AG04450 (cell line): ENCODE measurements at places on chromosomes 1 and 21. TPM values are rescaled to one million over a fixed set of nuclear protein-coding genes. Genes with fewer than 3 reads are reported as not detected.

Gene ZNF697
- 11.6 and 12.9 TPM in 2 replicates for polyA plus RNA-seq

Gene CELA2A
- polyA plus RNA-seq: not detected in 2 replicates

Gene COL24A1
- polyA plus RNA-seq: 2.2 and 3.1 TPM in 2 replicates

Gene TTF2
- polyA plus RNA-seq: 10.0 and 12.4 TPM in 2 replicates

Gene FAM167B
- polyA plus RNA-seq: 0.40 and 0.43 TPM in 2 replicates

DNA sequence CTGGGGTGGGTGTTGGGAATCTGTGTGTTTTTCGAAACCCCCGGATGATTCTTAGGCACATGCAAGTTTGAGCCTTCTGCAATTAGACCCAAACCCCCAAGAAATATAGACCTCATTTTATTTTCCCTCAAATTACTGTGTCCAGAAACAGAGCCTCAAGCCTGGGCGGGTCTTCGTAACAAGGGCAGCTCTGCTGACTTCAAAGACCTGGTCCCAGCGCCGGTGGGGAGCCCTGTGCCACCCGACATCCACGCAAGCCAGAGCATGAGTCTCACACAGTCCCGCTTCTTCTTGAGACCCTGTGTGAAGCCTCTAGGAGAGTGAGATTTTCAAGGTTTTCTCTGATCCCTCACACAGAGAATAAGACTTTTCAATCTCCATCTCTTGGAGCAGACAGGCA is 397.3 kb downstream of the RPS6KC1 start:
- no peak for DNase-seq

DNA sequence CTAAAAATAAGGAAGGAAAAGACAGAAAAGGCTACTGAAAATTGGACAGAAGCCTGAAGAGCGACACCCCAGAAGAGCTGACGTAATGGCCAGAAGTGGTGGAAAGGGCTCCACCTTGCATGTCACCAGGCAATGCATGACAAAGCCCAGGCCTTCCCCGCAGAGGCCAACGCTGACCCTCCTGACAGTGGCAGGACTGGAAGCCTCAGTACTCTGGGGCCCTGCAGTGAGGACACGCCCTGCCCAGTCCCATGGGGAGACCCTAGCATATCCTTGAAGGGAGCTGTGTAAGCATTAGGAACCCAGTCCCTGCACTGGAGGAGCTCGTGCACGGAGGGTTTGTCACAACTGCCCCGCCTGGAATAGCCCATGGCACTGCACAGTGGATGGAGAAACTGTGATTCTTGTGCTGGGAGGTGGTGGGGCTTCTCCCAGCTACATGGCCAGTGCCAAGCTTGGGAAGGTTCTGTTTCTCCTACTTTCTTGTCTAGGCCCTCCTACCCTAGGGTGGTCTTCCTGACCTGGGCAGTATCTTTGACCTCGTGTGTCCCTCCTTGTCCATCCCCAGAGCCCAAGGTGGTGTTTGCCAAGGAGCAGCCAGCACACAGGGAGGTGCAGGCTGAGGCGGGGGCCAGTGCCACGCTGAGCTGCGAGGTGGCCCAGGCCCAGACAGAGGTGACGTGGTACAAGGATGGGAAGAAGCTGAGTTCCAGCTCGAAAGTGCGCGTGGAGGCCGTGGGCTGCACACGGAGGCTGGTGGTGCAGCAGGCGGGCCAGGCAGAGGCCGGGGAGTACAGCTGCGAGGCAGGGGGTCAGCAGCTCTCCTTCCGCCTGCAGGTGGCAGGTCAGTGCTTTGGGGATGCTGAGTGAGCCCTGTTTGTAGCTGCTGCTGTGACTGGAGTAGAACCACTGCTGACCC is 60.4 kb downstream of the OBSCN start:
- no peak for DNase-seq
